Activated T-cell treated with anti-CD3 and anti-CD28 coated beads, Interleukin-2, amount 50 U/mL, for 72 hours (primary cell): ENCODE measurements at places on chromosomes 2 and 18.

- peaks cover 43% of the 10 kb centered on the region for H3K4me1 ChIP-seq
- peak; percentile 45 for DNase-seq
- no peaks in the 10 kb centered on the region for H3K27me3 ChIP-seq
- peak overlapping the region; percentile 94 for H3K27ac ChIP-seq
These were observed 10.8 kb upstream of the TAF4B start for GRCh38 chr18:26215247-26215970.

DNA sequence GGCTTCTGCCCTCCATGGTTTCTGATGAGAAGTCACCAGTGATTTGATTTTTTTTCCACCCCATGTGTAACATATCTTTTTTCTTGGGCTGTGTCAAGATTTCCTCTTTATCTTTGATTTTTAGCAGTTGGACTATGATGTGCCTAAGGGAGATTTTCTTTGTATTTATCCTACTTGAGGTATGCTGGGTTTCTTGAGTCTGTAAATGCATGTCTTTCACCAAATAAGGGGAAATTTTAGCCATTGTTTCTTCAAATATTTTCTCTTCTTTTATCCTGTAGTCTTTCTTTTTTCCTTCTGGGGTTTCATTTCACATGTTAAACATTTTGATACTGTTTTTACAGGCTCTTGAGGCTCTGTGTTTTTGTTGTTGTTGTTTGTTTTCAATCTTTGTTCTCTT is 33.7 kb upstream of the PLB1 start:
- H3K4me1 ChIP-seq, result peaks cover 31% of the 10 kb centered on the region
- no peak overlapping the region for H3K4me3 ChIP-seq
- DNase-seq, result no peak
- peaks cover 17% of the 10 kb centered on the region for H3K27me3 ChIP-seq
- peak overlapping the region; percentile 35 for H3K27ac ChIP-seq

DNA sequence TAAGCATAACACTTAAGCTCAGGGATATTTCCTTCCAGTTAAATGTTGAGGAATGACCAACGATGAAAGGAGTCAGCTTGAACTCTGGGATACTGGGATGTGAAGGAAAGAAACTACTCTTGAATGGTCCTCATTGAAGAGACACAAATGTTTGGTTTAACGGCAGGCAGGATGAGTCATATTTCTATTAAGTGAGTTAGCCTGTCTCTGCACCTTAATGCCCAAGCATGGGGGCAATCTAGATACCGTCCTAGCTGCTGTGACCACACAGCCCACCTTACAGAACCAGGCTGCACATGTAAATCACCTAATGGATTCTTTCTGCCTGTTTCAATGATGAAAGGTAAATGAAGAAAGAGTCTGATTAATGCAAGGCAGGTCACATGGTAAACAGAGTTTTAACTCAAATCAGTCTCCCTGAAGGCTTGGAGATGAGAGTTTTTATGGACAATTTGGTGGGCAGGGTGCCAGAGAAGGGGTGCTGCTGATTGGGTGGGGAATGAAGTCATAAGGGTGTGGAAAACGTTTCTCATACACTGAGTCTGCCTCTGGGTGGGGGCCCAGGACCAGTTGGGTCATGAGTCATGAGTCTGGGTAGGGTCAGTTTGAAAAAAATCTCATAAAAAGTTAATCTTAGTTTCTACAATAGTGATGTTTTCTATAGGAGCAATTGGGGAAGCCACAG is 144.6 kb upstream of the MMADHC start:
- H3K36me3 ChIP-seq, result no peaks in the 10 kb centered on the region
- no peak overlapping the region for H3K4me3 ChIP-seq
- no peaks in the 10 kb centered on the region for H3K4me1 ChIP-seq
- no peak for DNase-seq
- no peaks in the 10 kb centered on the region for H3K27me3 ChIP-seq
- no peak overlapping the region for H3K27ac ChIP-seq

GRCh38 chr18:55346387-55346786 is 241.6 kb downstream of the TCF4 start:
- DNase-seq, result no peak
- H3K4me3 ChIP-seq, result no peak overlapping the region
- H3K27me3 ChIP-seq, result no peaks in the 10 kb centered on the region

GRCh38 chr2:124241-124880 is 78.1 kb upstream of the FAM110C start:
- no peaks in the 10 kb centered on the region for H3K36me3 ChIP-seq
- peaks cover 12% of the 10 kb centered on the region for H3K27me3 ChIP-seq
- H3K27ac ChIP-seq, result no peak overlapping the region
- no peak overlapping the region for H3K4me3 ChIP-seq
- no peak for DNase-seq

GRCh38 chr2:235592430-235592829 is 98.6 kb downstream of the AGAP1 start:
- no peaks in the 10 kb centered on the region for H3K27me3 ChIP-seq
- DNase-seq, result no peak
- H3K36me3 ChIP-seq, result no peaks in the 10 kb centered on the region

DNA sequence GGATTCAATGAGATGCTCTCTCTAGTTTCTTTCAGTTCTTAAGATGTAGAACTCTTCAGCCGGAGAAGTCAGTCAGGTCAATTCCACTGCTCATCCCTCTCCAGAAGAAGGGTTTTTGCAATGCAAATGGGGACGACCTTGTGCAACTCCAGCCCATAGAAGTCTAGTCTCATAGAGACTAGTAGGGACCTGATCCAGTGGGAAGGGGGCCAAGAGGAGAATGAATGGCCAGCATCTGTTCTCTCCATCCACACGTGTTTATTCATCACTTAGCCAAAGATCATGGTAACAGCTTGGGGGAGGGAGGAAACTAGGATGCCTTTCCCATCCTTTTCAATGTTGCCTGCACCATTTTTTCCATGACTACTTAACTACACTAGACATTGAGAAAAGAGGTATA is 120.2 kb downstream of the LAMA3 start:
- no peak overlapping the region for H3K27ac ChIP-seq
- no peaks in the 10 kb centered on the region for H3K27me3 ChIP-seq
- H3K4me3 ChIP-seq, result no peak overlapping the region
- H3K4me1 ChIP-seq, result peaks cover 15% of the 10 kb centered on the region
- no peak for DNase-seq
- no peaks in the 10 kb centered on the region for H3K36me3 ChIP-seq

GRCh38 chr18:21599585-21600525 is 649 bp downstream of the ESCO1 start:
- peak overlapping the region; percentile 97 for H3K27ac ChIP-seq
- H3K4me1 ChIP-seq, result peaks cover 16% of the 10 kb centered on the region
- peak overlapping the region; percentile 97 for H3K4me3 ChIP-seq
- no peaks in the 10 kb centered on the region for H3K27me3 ChIP-seq

- H3K27me3 ChIP-seq, result peaks cover 17% of the 10 kb centered on the region
- peaks cover 12% of the 10 kb centered on the region for H3K4me1 ChIP-seq
- peaks cover 8% of the 10 kb centered on the region for H3K36me3 ChIP-seq
- H3K4me3 ChIP-seq, result peak overlapping the region; percentile 87
These were observed 73.8 kb downstream of the RPIA start for GRCh38 chr2:88765154-88765888.

DNA sequence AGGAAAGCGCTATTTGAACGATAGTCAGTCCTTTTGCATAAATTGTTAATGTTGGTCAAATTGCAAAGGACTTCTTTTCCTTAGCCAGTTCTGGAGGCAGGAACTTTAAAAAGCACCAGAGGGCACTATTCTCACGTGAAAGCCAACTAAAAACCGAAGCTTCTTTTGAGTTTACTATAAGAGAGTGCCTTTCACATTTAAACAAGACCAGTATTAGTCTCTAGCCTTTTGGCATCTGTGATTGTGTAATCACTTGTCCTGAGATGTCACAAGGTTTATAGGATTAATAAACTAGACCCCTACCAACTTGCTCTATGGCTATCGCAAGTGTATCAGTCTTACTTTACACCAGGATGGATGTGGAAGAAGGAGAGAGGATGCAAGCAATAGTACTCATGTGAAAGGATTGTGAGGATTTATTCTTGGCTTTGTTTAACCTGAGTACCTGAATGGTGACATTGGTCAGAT is 14.4 kb upstream of the STAT4 start:
- peak; percentile 18 for DNase-seq
- H3K27ac ChIP-seq, result peak overlapping the region; percentile 66
- H3K27me3 ChIP-seq, result peaks cover 16% of the 10 kb centered on the region
- peaks cover 3% of the 10 kb centered on the region for H3K36me3 ChIP-seq
- no peak overlapping the region for H3K4me3 ChIP-seq
- peaks cover 25% of the 10 kb centered on the region for H3K4me1 ChIP-seq

GRCh38 chr2:175575346-175576258 is 394.1 kb upstream of the ATP5MC3 start:
- no peaks in the 10 kb centered on the region for H3K36me3 ChIP-seq
- no peak overlapping the region for H3K27ac ChIP-seq
- peaks cover 26% of the 10 kb centered on the region for H3K27me3 ChIP-seq

GRCh38 chr2:86485103-86485502 is 43.9 kb downstream of the KDM3A start:
- peaks cover 42% of the 10 kb centered on the region for H3K4me1 ChIP-seq
- H3K27me3 ChIP-seq, result no peaks in the 10 kb centered on the region
- no peak for DNase-seq
- H3K4me3 ChIP-seq, result no peak overlapping the region

GRCh38 chr2:113965644-113966043 is 75.8 kb downstream of the ACTR3 start:
- no peaks in the 10 kb centered on the region for H3K36me3 ChIP-seq
- no peak overlapping the region for H3K4me3 ChIP-seq
- H3K27me3 ChIP-seq, result no peaks in the 10 kb centered on the region
- peak; percentile 38 for DNase-seq

DNA sequence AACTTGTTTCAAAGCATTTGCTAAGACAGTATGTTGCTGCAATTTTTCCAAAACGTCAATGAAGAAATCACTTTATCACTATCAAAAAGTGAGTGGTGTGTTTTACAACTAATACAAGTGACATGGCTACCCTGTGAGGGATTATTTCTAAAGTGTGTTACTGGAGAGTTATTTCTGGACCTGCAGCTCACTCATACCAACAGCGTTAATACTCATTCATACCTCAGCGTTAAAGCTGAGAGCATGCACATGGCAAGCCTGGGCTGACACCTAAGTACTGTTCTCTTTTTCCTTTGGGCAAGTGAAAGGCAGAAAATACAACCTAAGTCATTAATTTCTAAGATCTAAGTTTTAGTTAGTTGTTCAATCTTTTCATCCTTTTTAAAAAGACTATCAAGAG is 13.0 kb upstream of the MRPL19 start:
- no peak overlapping the region for H3K27ac ChIP-seq
- H3K4me3 ChIP-seq, result no peak overlapping the region
- DNase-seq, result no peak

DNA sequence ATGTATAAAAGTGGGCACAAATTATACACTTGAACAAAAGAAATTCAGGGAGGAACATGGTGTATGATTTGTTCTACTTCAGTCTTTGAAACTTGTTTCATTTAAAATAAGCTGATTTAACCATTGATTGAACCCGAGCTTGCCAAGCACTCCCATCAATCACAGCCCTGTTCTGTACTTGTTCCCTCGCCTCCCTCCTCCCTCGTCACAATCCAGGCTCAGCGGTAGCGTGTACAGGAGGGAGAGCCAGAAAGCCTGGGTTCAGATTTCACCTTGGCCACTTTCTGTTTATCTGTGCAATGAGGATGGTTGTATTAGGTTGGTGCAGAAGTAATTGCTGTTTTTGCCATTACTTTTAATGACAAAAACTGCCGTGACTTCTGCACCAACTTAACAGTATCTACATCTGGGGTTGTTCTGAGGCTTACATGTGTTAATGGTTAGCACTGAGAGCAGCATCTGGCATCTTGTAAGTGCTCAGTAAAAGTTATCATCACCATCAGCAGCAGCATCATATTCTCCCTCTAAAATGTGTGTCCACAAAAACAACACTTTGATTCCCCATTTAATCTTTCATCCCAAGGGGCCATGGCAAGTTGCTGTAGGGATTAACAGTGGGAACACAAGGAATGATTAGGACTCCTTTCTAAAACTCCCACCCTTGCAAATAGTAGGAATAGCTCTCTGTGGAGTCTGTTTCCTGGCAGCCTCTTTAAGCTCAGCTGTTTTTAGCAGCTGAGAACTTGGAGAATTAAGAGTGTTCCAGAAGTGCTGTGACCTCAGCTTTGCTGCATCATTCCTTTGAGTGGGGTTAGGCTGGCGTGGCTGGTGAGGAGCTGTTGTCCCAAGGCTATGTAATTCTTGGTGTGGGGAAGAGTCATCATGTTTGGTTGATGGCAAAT is 4.7 kb downstream of the DPYSL5 start:
- no peak overlapping the region for H3K27ac ChIP-seq
- peaks cover 5% of the 10 kb centered on the region for H3K4me1 ChIP-seq
- no peak for DNase-seq

- peaks cover 7% of the 10 kb centered on the region for H3K27me3 ChIP-seq
- H3K4me1 ChIP-seq, result no peaks in the 10 kb centered on the region
- H3K27ac ChIP-seq, result no peak overlapping the region
- no peak overlapping the region for H3K4me3 ChIP-seq
- H3K36me3 ChIP-seq, result no peaks in the 10 kb centered on the region
These were observed 495.8 kb downstream of the NRXN1 start for GRCh38 chr2:50535971-50536759.

GRCh38 chr18:27413495-27414401 is 228.6 kb upstream of the CHST9 start:
- no peaks in the 10 kb centered on the region for H3K4me1 ChIP-seq
- DNase-seq, result no peak
- no peaks in the 10 kb centered on the region for H3K36me3 ChIP-seq
- no peaks in the 10 kb centered on the region for H3K27me3 ChIP-seq
- no peak overlapping the region for H3K4me3 ChIP-seq

GRCh38 chr2:72955228-72956049 is 38.1 kb downstream of the EMX1 start:
- H3K27ac ChIP-seq, result no peak overlapping the region
- peaks cover 10% of the 10 kb centered on the region for H3K4me1 ChIP-seq
- no peak overlapping the region for H3K4me3 ChIP-seq
- DNase-seq, result no peak
- H3K36me3 ChIP-seq, result no peaks in the 10 kb centered on the region
- H3K27me3 ChIP-seq, result no peaks in the 10 kb centered on the region

DNA sequence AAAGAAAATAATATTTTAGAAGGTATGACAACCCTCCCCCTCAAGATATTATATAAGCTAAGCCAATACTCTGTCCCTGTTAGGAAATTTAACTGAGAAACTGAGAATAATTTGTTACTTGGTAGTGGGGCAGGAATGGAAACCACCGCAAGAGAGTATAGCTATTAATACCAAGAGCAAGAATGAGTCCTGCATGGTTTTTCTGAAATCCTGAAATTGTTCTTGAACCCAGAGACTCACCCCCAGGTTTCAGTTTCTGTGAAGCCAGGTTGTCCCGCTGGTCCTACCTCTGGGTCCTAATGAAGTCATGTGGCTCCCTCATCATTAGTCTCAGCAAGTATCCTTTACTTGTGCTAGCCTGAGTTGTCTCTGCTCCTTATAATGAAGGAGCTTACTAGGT is 671.0 kb upstream of the ACVR2A start:
- H3K4me3 ChIP-seq, result no peak overlapping the region
- no peaks in the 10 kb centered on the region for H3K36me3 ChIP-seq
- no peak overlapping the region for H3K27ac ChIP-seq
- no peak for DNase-seq
- H3K27me3 ChIP-seq, result no peaks in the 10 kb centered on the region

GRCh38 chr18:42306594-42306980 is 351.6 kb downstream of the PIK3C3 start:
- no peaks in the 10 kb centered on the region for H3K27me3 ChIP-seq
- H3K27ac ChIP-seq, result no peak overlapping the region
- no peak overlapping the region for H3K4me3 ChIP-seq
- H3K4me1 ChIP-seq, result no peaks in the 10 kb centered on the region
- H3K36me3 ChIP-seq, result no peaks in the 10 kb centered on the region
